Suppressor macrophage treated with lipopolysaccharide for 4 hours (primary cell): ENCODE measurements at places on chromosomes 1 and 21.
A peak's percentile ranks its signal among the peaks of the same experiment; 100 is the strongest.

DNA sequence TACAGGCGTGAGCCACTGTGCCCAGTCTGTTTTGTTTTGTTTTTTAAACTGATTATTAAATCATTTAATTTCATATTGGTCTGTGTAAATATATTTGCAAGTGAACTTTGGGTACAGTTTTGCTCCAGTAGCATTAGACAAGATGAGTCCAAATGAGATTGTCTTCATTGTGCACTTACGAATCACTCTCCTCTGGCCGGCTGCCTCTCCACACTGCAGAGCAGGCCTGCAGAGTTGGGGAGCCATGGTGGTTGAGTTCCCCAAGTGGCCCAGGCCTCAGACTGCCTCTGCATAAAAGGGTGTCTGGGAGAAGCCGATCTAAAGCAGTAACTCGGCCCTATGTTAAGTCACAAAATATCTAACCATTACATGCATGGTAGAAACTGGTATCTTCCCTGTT is 74.8 kb downstream of the ATP5PO start:
- no peak for DNase-seq

GRCh38 chr1:2248127-2248826 is 20.2 kb downstream of the SKI start:
- no peak for DNase-seq

DNA sequence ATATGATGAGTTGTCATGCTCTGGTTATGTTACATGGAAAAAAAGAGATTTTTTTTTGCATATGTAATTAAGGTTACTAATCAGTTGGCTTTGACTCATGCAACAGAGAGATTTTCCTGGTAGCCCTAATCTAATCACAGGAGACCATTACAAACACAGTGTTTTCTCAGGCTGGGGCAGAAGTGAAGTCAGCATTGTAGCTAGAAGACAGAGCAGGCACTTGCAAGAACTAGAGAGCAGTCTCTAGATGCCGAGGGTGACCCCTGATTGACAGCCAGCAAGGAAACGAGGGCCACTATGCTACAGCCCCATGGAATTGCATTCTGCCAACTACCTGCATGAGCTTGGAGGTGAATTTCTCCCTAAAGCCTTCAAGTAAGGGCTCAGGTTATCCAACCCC is 151.3 kb downstream of the RUNX1 start:
- DNase-seq, result no peak

DNA sequence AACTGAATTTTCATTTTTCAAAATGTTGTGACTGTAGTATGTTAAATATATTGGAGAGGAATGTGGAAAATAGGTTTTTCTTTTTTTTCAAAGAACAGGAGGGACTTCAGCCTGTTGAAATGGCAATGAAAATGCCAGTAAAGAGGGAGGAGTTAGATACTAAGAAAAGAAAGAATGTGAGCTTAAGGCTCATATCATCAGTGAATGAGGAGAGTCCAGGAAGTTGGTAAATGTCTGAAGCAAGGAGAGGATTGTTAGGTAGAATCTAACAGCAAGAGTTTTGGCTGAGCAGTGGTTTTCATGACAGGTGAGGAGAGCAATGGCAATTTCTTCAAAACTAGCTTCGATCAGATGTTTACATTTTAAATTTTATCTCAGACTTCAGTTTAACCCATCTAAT is 43.0 kb downstream of the PLA2G4A start:
- DNase-seq, result no peak

GRCh38 chr1:111843177-111843576 is 87.5 kb downstream of the DDX20 start:
- DNase-seq, result no peak

- no peak for DNase-seq
Observed at GRCh38 chr1:92538413-92539061, 51.8 kb upstream of the GFI1 start.

DNA sequence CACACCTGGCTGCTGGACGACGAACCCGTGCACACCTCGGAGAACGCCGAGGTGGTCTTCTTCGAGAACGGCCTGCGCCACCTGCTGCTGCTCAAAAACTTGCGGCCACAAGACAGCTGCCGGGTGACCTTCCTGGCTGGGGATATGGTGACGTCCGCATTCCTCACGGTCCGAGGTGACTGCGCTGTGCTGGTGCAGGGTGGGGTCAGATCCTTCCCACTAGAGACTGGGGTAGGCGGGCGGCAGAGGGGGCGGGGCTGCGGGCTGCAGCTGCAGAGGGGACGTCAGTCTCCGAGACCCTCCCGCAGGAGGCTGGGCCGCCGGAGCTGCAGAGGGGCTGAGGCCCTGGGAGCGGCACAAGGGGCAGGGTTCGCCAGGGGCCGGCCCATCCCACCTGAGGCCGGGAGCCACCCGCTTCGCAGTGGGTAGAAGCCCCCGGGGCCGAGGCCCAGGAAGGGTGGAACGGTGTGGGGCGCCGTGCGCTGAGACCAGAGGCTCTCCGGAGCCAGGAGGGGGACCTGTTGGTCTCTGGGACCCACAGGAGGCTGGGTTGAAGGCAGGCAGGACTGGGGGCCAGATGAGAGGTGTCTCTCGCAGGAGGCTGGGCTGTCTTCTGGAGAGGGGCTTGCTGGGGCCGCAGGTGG is 90.6 kb downstream of the TRIM11 start:
- DNase-seq, result no peak

GRCh38 chr1:21763694-21764419 is 19.1 kb downstream of the USP48 start:
- no peak for DNase-seq

DNA sequence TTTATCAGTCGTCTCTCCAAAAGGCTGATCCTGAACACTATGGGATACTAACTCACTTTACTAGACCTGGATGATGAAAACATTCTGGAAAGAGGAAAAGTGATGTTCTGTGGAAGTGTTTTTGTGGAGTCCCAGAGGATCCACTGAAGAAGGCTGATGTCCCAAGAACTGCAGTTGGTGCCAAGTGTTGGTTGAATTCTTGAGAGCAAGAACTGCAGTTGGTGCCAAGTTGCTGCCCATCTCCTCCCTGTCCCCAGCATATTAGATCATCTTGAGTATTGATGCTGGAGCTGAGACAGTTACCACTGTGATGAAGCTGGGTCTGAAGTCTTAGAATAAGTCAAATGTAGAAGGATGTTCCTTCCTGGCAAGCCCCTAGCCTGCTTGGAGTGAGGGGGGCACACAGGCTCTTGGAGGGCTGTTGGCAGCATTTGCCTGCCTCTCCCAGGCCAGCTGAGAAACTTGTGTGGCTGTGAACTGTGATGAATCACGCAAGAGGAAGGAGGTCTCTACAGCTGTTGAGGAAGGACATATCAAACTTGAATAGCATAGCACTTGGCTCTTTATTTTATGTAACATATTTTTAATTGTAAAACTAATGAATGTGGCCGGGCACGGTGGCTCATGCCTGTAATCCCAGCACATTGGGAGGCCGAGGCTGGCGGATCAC is 48.1 kb downstream of the DNAJC6 start:
- no peak for DNase-seq

- no peak for DNase-seq
Observed at GRCh38 chr1:49331066-49331852, 554.6 kb upstream of the BEND5 start.

- no peak for DNase-seq
Observed at GRCh38 chr21:42338729-42339715, 11.8 kb downstream of the TFF2 start.

DNA sequence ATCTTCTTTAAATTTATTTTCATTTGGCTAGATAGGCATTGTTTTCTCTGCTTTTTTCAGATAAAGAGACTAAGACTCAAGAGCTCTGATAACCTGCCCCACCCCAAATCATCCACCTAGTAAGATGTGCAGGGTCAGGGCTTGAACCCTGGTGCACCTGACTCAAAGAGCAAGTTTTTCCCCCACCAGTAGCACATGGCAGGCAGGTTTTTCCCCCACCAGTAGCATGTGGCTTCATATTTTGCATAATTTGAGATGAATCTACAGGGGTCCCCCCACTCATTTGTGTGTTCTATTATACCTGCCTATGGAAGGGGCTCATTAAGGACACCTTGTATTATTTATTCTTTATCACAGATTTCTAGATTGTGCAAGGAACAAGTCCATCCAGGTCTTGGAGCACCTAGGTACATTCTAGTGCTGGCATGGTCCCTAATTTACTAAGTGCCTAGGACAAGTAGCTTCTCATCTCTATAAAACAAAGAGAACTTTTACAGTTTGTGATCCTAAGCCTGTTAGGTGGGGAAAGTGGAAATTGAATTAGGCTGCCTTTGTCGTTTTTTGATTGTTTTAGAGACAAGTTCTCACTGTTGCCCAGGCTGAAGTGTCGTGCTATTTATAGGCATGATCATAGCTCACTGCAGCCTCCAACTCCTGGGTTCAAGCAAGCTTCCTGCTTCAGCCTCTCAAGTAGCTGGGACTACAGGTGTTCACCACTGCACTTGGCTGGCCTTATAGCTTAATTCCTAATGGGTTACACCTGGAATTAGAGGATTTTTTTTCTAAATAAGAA is 13.2 kb upstream of the CTSE start:
- no peak for DNase-seq

- DNase-seq, result no peak
Observed at GRCh38 chr1:63984930-63985290, 211.1 kb downstream of the ROR1 start.

DNA sequence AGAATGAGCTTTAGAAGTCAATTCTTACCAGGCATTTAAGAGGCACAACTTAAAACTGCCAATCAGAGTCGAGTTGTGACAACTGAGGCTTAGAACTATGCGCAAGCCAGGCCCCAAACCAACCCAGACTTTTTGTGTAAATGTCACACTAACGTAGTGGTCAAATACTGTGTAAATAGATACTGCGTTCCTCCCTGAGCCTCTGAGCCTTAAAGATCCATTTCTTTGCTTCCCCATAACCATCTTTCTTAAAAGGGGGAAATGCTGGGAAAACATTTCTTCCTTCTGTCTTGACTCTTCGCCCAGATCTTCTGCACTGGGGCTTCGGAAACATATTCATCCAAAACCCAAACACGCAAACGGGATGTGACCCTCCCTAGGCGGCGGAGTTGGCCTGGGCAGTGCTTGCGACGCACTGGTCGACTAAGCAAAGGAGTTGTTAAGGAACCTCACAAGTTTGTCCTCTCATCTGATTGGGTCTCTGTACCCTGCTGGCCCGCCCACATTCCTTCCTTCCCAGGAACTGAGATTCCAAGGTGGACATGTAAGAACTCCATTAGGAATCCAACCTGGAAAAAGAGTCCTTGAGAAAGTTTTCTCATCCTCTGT is 2.6 kb downstream of the ADAMTS5 start:
- no peak for DNase-seq

DNA sequence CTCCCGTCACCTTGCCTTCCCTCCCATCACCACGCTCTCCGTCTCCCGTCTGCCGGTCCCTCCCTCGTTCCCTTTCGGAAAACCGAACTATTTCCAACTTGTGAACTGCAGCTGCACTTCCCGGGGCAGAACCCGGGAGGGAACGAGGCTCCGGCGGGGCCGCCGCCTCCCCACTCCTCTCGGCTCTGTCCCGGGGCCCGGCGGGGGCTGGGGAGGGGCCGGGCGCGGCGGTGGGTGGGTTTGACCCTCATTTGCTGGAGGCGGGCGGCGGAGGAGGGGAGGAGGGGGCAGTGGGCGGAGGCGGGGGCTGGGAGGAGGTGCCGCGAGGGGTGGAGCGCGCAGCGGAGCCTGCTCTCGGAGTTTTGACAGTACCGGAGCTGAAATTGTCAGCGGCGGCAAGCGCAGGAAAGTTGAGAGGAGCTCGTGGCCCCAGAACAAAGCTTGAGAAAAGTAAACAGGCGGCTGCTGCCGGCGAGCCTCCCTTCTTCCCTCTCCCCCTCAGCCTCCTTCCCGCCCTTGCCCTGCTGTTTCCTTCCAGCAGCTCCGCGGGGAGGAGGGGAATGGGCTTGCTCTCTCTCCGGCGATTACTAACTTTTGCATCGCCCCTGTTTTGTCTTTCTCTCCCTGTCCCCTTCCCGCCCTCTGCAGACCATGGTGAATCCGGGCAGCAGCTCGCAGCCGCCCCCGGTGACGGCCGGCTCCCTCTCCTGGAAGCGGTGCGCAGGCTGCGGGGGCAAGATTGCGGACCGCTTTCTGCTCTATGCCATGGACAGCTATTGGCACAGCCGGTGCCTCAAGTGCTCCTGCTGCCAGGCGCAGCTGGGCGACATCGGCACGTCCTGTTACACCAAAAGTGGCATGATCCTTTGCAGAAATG is 2.9 kb downstream of the LMO4 start:
- peak; percentile 44 for DNase-seq

- DNase-seq, result no peak
Observed at GRCh38 chr1:167022384-167022783, 33.3 kb downstream of the MAEL start.

- DNase-seq, result no peak
Observed at GRCh38 chr1:111768023-111768422, 12.3 kb downstream of the DDX20 start.

- no peak for DNase-seq
Observed at GRCh38 chr1:18191037-18191436, 83.4 kb downstream of the IGSF21 start.

DNA sequence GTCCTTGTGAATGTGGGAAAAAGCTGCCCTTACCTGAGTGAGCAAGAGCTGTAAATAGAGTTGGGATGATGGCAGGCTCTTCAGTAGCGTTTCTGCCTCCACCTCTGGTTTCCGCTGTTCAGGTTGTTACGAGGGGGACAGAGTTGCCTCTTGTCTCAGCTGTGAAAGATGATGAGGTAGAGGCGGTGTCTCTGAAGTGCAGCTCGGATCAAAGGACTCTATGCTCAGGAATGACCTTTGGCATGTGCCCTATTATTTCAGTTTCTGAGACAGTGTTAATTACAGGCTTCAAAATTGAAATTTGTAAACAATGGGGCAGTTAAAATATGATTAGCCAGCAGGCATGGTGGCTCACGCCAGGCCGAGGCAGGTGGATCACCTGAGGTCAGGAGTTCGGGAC is 70.3 kb downstream of the VPS26C start:
- no peak for DNase-seq

GRCh38 chr1:10064416-10065343 is 31.9 kb downstream of the UBE4B start:
- no peak for DNase-seq

GRCh38 chr1:156822680-156823079 is 6.0 kb upstream of the SH2D2A start:
- DNase-seq, result no peak

GRCh38 chr1:40032240-40032891 is 8.2 kb upstream of the CAP1 start:
- DNase-seq, result peak; percentile 69

GRCh38 chr1:163202833-163203451 is at the start of gene RGS5:
RGS5 (minus strand) TSS chr1:163202916; CDS start chr1:163202835, 81 bp downstream.
- no peak for DNase-seq

DNA sequence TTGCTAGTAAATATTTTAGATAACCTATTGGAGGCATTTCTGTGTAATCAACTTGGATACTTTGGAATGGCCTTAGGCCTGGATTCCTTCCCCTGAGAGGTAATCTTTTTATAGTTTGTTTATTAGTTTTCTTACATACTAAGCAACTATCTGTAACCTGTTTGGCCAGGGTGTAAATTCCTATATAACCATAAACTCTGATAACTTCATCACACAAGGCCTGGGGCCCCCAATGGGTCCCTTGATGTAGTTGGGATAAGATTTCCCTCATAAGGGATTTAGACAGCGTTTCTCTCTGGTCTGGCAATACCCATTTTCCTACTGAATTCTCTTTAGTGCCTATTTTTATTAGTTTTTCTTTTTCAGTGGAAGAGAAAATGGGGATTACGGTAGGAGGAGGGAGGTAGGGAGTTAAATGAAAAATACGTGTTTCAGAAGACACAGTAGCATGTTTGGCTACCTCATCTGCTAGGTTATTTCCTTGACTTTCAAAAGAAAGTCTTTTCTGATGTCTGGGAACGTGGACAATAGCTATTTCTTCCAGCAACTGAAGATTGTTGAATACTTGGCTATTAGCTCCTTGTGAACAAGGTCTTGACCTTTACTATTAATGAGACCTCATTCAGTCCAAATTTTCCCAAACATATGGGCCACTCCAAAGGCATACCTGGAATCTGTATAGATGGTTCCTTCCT is 7.4 kb upstream of the AADACL3 start:
- DNase-seq, result no peak
